Esophagus squamous epithelium (tissue), 5 donors: ENCODE measurements at places on chromosomes 7 and 10. TPM values are rescaled to one million over a fixed set of nuclear protein-coding genes. Genes with fewer than 3 reads are reported as not detected.

Gene PTN
- 87.4 TPM for total RNA-seq

Gene ANKRD30A
- not detected for total RNA-seq

Gene PIK3CG
- total RNA-seq, result 3.2 TPM

Gene CLCN1
- total RNA-seq, result 0.13 TPM

Gene PTPN20
- total RNA-seq, result 7.5 TPM

Gene LIMK1
- total RNA-seq, result 11.8 TPM

Gene OR2A1
- not detected for total RNA-seq

Gene CCDC172
- not detected for total RNA-seq

Gene FAM237B
- total RNA-seq, result not detected

Gene CHN2
- 0.08 TPM for total RNA-seq

Gene HHEX
- 3.2 TPM for total RNA-seq

Gene CLRN3
- total RNA-seq, result not detected

Gene CLEC2L
- not detected for total RNA-seq

Gene ASB10
- total RNA-seq, result not detected

Gene ZKSCAN5
- total RNA-seq, result 5.9 TPM

Gene SYCE1
- total RNA-seq, result not detected

Gene INMT
- 0.76 TPM for total RNA-seq

DNA sequence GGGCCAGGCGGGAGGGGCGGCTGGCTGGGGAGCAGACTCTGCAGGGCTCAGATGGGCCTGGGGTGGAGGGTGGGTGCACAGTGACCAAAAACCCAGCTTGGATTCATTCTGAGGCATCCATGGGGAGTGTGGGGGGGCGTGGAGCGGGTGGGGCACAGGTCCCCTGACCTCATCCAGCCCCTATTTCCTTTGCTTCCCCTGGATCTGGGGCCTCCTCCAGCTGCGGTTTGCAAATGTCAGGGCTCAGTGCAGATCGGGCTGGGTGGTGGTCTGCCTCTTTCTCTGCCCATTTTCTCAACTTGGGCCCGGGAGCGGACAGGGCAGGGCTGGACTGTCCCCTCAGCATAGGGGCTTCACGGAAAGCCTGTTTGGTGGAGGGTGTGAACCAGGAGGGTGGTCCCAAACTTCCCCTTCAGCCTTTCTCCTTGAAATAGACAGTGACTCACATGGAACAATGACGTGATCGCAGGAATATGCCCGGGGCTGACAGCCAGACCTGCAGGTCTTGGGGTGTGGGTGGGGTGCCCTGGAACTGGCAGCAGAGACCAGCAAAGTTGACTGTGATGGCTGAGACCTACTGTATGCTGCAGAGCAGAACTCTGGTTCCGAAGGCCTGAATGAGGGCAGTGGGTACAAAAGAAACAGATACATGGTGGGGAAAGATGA, 72.9 kb upstream of the PODXL start:
- no peak for DNase-seq

GRCh38 chr10:97687785-97688781, 1.0 kb upstream of the AVPI1 start:
- no peak for DNase-seq

DNA sequence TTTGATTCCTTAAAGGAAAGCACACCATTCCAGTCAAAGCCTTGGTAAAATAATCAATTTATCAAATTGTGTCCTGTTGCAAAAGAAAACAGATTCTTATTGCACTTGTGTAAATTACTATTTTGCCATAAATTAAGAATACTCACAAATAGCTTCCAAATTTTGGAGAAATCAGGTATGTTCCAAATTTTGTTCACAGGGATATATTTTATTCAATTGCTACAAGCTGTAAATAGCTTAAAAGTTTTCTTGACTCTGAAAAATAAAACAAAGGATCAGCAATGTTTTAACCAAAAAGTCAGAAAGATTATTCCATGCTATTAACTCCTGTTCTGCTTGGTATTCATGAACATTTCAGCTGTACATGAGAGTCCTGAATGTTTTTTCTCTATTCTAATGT, 47.4 kb upstream of the CHST3 start:
- DNase-seq, result no peak

- DNase-seq, result no peak
Measured at GRCh38 chr10:103871006-103871405, 15.6 kb upstream of the SH3PXD2A start.

GRCh38 chr7:91517201-91517785, 253.1 kb downstream of the FZD1 start:
- DNase-seq, result no peak

DNA sequence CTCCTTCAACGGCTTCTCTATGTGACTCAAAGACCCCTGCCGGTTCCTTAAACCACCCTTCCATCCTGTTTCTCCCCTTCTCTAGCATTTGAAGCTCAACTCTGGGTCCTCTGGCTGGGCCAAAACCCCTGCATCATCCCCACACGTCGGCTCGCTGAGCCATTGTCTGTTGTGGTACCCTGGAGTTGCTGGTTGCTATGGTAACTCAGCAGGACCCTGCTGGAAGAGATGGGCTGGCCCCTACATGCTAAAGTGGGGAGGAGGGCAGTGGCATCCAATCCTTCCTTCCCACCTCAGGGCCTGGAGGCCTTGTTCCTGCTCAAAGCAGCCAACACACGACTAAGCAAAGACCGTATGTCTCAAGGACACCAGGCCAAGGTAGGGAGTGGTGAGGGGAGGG, 452.5 kb downstream of the PLXNA4 start:
- DNase-seq, result no peak

DNA sequence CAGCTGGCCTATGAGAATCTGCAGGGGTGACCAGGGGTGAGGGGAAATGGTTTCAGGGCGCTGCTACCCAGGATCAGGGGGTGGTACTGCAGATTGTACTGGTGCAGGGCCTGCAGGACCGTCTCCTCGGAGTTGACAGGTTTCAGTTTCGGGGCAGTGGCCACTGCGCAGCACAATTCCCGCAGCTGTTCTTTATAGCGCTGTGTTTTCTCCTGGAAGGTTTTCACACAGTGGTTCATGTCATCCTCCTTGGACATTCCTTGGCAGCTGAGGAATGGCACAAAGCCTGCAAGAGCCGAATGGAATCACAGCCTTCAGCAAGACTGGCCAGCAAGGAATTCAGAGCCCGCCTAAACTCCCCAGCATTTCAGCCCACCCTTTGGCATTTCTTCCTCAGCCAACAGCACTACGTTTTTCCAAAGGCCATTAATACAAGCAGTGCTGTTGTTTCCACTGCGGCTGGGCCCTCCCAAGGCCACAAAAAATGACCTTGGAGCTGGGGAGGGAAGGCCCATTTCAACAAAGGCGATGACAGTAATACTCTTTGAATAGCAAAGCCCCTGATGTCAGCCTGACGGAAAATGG, 44.9 kb downstream of the PNLIPRP2 start:
- DNase-seq, result no peak

DNA sequence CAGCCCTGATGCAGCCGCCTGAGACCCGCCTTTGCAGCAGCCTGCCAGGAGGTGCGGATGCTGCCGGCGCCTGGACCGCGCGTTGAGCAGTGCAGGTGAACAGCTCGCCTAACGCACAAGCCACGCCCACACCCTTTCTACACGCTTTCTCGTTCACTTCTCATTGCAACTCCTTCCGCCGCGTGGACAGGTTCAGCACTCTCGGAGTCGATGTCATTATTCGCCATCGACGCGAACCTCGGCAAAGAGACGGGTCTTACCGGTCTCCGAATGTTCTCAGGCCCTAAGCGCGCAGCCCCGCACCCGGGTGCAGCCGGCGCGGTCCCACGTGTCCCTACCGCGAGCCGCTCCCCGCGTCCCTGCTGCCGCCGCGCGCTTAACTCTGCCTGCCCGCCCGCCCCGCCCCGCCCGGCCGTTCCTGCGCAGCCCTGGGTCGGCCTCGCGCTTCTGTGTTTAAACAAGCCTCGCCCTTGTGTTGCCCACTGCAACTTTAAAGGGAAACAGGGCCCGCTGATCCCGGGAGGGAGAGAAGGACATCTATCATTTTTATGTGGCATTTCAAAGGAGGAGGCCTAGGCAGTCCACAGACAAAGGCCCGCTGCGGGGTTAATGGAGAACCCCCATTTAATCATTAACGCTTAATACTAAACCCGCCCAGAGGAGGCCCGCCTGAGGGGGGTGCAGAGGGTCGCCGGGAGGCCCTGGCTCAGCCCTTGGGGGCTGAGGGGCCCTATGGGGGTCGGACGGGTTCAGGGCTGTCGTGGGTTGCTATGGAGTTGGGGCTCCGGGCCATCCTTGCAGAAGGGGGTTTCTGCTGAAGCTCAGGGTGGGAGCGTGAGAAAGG, 128.5 kb downstream of the WDR11 start:
- DNase-seq, result no peak

GRCh38 chr7:137296576-137296975, 47.0 kb downstream of the PTN start:
- DNase-seq, result no peak

- DNase-seq, result peak; percentile 45
Measured at GRCh38 chr7:138001529-138002095, at the start of gene CREB3L2. Gene CREB3L2, minus strand, starts transcription at chr7:138002086. Its CDS starts 381 bp downstream, at chr7:138001705.

- DNase-seq, result no peak
Measured at GRCh38 chr7:2092279-2092678, 140.5 kb downstream of the MAD1L1 start.

DNA sequence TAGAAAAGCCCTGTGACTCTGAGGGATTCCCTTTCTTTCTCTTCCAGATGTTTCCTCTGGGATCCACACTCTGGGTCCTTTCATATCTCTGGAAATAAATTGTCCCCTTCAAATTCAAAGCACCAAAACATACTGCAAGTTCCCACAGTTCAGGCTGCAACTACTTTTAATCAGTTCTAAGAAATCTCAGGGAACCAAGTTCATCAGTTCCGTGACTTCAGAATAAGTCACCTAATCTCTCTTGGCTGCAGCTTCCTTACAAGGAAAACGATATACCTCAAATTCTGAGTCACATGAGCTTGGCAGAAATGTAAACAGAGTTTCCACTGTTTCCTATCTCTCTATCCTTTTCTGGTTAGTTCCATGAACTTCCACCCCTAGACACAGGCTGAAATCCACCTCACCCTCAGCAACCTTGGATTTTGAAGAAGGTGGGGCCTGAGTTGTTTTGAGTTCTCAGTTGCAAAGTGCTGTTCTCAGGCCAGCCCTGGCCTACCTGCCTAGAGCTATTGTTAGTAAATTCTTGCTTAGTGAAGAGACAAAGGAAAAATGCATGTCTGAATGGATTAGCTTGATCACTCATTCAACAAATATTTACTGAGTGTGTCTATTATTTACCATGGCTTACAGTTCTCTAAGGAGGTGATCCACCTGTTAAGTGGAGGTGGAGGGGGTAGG, 59.3 kb upstream of the IL6 start:
- no peak for DNase-seq

GRCh38 chr10:80502621-80503583, 34.8 kb upstream of the SH2D4B start:
- no peak for DNase-seq

GRCh38 chr10:30387646-30388243, 38.7 kb upstream of the MTPAP start:
- DNase-seq, result no peak

DNA sequence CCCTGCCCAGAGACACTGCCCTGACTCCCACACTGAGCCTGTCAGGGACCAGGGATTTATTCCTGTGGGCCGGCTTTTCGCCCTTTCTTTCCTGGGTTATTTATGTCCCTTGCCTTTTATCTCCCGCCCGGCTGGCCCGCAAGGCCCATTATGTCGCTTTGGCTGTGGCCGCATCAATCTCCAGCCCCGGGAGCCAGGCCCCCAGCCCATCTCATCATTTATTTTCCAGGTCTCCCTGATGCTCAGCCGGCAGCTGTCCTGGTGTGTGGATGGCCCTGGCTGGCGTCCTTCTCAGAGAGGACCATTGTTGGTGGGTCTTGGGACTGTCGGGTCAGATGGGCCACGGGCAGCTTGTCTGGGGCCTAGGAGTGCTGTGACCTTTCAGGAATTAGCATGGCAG, 82.3 kb downstream of the FAM241B start:
- DNase-seq, result no peak

- DNase-seq, result no peak
Measured at GRCh38 chr7:42125321-42125720, 111.7 kb downstream of the GLI3 start.

DNA sequence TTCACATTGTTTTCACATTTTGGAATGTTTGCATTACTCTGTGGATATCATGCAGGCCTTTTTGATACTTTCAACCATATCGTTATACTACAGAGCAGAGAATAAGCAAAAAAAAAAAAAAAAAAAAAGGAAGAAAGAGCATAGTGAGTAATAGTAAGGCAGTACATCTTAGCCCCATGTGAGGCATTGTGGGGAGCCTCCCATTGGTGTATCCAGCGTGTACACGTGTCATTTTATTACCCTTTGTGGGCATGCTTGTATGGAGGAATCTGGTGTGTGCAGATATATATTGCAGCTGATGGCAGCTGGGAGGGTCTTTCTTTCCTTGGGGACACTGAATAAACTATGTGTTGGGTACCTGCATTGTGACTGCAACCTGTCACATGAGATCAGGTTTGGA, 19.6 kb downstream of the R3HCC1L start:
- DNase-seq, result no peak

GRCh38 chr10:82071231-82071630, 196.2 kb downstream of the NRG3 start:
- DNase-seq, result no peak

- no peak for DNase-seq
Measured at GRCh38 chr7:131733604-131734003, 177.2 kb upstream of the PODXL start.

DNA sequence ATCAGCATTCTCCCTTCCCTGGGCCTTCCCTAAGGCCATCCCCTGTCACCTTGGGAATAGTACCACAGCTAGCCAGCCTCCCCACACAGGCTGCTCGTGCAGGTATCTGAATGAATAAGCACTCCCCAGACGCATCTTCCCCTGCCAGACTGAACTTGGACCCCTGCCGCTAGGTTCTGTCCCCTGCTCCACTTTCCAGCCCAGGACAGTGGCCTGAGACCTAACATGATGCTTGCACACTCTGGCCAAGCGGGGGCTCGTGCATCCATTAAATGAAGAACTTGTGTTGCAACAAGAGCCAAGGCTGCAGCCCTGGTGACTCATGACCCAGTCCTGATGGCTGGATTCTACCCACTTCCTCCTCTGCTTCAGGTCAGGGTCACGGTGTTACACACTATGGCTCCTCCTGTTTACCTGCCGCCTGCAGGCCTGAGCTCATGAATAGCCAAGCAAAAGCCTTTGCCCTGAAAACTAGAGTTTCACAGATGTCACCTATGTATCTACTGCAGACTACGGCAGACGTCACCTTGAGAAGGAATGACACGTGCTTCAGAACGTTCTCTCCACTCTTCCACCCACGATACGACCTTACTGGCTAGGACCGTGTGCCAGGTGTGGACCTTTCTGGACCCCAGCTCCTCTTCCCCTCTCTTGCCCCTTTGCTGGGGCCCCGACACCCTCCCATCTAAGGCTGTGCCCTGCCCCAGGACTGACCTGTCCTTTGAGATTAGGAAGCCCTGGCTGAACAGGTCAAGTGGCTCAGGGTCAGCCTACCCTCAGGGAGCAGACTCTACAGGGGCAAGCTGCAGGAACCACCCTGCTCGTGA, 6.5 kb downstream of the ASB13 start:
- DNase-seq, result peak; percentile 23

DNA sequence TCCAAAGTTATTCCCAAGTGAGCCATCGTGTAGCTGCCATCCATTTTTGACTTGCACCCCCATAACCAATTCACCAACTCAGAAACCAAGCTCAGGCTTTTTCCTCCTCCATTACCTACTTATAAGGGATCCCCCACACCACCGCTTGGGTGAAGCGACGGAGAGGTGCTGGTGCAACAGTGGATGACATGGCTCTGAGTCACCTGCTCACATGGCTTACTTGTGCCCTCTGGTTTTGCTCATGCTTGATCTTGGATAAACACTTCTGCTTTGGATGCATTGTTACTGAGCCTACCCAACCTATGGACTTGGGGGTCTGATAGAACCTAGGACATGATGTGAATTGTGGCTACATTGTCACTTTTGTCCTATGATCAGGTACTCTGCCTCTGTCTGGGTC, 12.0 kb upstream of the AKR1B1 start:
- DNase-seq, result no peak
